Thyroid gland (tissue), 4 donors: ENCODE measurements at places on chromosomes 5 and 9. TPM values are rescaled to one million over a fixed set of nuclear protein-coding genes. Genes with fewer than 3 reads are reported as not detected.
A peak's percentile ranks its signal among the peaks of the same experiment; 100 is the strongest.

GRCh38 chr5:80955082-80955590 lies 5.0 kb upstream of the RASGRF2 start:
- no peak for DNase-seq

Gene DMGDH
- 7.0 TPM for total RNA-seq

DNA sequence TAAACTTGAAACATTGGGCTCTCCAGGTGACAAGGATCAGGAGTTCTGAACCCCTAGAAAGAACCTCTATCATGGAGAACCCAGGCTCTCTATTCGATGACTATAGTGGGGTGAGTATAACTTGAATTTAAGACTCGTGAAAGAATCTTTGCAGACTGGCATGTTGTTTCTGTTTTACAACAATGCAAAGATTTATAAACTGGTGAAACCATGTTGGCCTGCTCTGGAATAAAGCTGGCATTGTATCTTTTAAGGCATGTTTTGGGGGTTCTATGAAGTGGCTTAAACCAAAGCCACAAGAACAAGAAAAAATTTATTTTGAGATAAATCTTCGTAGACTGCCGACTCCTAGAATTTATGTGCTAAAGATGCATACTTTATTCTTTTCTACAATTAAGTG lies 9.8 kb upstream of the GDNF start:
- no peak for DNase-seq

Gene EQTN
- total RNA-seq: not detected

Gene HAPLN1
- not detected for total RNA-seq

Gene RPL35
- total RNA-seq: 1,990 TPM

GRCh38 chr9:109213285-109214121 lies 46.5 kb upstream of the FRRS1L start:
- no peak for DNase-seq

Gene ZNF883
- total RNA-seq: 0.39 TPM

DNA sequence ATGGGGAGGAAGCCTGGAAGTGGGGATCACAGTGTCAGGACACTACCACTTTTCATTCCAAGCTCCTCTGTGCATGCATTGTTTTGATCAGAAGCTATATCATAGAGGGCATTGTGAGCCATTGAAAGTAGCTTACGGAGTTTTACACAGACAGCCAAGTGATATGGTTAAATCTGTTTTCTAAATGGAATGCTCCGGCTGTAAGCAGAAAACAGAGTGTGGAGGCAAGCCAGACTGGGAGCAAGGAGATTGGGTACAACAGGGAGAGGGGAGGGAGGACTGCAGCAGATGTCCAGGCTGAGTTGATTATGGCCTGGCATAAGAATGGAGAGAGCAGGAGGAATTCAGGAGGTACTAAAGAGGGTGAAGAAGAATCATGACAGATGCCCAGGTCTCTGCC lies 15.5 kb upstream of the SOWAHA start:
- DNase-seq: no peak

GRCh38 chr5:59537961-59538749 lies 355.4 kb downstream of the PDE4D start:
- DNase-seq: no peak

GRCh38 chr5:141598391-141599345 lies 20.1 kb downstream of the DIAPH1 start:
- DNase-seq: no peak

Gene TLX3
- total RNA-seq: not detected

DNA sequence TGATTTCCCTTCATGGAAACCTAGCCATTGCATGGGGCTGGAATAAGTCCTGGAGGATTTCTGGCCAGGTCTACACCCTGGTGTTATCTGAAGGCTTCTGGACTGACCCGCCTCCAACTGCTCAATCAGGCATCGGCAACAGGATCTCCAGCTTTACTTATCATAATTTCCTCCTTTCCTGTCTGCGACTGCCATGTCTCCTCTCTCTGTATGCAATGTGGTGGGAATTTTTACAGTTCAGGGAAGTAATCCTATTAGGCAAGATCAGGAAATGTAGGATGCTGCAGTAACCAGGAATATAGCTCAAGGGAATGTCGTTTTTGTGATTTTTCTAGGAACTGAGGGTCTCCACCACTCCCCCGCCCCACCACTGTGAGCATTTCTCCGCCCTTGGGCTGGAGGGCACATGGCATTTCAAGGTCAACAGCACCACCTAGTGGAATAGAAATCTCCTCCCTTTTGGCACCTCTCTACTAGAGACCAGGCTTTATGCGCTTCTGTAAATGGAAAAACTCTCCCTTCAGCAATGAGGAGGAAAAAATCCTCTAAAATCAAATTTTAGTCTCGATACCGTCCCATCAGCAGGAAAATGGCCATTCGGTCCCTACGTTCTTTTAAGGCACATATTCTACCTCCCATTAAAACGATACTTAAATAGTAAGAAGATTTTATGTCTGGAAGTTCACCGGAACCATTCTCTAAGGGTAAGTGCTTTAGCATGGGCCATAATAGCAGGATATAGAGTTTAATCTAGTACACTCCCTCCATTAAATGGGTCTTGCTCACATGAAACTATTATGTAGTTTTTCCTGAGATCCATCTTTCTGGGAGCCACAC lies 93.0 kb downstream of the YTHDC2 start:
- DNase-seq: peak; percentile 28

GRCh38 chr5:65059681-65060598 lies 291.2 kb downstream of the CWC27 start:
- no peak for DNase-seq

- no peak for DNase-seq
These were observed 22.5 kb downstream of the ZDHHC21 start for GRCh38 chr9:14670718-14671117.

Gene F2RL2
- total RNA-seq: 0.13 TPM

DNA sequence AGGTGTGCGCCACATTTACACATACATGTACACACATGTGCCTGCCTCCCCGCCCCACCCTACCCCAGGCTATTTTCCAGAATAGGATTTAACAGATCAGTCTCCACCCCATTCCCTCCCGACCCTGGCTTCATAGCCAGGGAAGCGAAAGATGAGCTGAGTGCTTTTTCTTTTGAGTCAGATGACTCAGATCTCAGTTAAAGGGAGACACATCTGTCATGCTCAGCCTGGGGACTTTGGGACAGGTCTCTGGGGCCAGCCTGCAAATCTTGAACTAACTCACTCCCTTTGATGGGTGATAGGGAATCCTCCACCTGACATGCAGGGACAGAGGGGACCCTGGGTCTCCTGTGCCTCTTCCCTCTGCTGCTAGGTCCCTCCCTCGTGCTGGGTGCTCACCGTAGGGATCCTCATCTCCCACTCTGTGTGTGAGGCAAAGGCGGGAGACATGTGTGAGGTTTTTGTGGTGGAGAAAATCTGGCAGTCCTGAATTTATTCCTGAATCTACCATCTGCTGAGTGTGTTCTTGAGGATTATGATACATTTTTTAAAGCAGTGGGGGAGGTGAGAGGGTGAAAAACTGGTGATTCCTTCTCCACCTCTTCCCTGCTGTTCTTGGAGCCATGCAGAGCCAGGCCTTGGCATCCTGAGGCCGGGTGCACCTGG lies 37.7 kb downstream of the NEUROG1 start:
- no peak for DNase-seq

DNA sequence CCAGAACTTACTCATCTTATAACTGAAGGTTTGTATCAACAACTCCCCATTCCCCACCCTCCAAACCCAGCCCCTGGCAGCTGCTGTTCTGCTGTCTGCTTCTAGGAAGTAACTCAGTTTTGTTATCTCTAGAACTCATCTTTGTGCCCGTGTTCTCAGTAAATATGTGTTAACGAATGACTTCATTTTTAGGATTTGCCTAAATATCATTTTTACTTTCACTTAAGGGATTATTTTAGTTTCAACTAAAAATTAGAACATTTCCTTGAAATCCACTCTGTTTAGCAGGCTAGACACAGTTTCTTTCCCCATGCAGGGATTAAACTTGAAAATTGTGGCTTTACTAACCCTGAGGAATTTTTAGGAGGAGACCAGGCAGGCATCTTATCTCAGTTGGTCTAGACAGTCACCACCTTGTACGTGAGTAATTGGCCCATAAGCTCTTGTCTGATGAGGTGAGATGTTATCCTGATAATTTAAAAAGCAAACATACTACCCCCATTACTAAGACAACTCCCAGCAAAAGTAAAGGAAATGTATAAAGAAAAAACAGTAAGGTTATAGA lies 68.2 kb upstream of the TNFAIP8 start:
- DNase-seq: no peak

DNA sequence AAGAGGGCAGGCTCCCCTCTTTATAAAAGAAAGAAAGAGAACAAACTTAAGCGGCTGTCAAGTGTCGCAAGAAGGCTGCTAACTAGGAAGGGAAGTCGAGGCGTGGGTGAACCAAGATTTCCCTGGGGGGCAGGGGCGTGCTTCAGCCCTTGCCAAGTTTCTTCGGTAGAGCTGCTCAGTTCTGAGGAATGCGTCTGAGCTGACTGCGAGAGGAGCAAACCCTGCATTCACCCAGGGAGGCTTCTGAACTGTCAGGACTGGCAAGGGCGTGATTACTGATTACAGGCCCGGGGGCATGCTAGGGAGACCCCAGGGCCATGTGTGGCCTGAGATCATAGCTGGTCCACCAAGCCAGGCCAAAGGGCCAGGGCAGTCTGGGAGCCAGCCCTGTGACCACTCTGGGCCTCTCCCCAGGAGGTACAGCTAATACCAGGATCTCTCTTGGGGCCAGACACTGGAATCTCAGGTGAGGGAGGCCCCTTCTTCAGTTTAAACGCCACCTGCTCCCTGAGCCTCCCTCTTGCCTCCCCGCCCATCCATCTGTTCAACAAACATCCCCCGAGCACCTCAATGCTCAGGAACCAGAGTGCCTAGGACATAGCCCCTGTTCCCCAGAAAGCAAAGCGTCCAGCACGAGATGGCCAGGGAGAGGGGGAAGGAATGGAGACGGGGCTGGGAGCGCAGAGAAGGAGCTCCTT lies 30.9 kb downstream of the SARDH start:
- DNase-seq: no peak

GRCh38 chr5:53871775-53872174 lies 311.3 kb downstream of the NDUFS4 start:
- DNase-seq: no peak

Gene MAP1B
- total RNA-seq: 94.9 TPM

DNA sequence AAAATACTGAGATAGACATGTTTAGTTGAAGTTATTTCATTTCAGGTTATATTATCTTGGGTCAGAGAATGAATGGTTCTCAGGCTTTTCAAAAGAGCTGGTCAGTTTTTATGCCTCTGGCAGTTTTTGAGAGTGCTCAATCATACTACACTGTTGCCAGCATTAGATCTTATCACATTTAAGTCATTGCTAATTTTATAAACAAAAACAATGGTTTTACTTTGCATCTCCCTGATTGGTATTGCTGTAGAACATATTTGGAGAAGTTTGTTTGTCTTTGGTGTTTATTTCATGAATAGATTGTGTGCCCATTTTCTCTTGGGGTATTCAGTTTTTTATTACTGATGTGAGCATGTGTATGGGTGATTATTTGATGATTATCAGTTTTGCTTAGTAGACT lies 1.5 kb downstream of the CATSPER3 start:
- DNase-seq: no peak

DNA sequence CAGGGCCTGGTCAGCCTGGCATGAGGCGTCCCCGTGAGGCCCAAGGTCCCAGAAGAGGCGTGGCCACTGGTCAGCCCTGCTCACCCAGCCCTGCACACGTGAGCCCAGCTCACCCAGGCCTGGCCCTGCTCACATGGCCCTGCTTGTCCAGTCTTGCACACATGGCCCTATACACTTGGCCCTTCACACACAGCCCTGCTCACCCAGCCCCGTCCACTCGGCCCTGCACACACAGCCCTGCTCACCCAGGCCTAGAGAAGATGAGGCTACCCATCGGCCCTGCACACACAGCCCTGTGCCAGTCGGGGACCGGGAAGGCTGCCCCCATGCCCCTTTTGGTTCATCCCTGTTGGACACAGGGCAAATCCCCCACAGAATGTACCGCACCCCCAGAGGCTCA lies 28.4 kb downstream of the ZDHHC11B start:
- no peak for DNase-seq

DNA sequence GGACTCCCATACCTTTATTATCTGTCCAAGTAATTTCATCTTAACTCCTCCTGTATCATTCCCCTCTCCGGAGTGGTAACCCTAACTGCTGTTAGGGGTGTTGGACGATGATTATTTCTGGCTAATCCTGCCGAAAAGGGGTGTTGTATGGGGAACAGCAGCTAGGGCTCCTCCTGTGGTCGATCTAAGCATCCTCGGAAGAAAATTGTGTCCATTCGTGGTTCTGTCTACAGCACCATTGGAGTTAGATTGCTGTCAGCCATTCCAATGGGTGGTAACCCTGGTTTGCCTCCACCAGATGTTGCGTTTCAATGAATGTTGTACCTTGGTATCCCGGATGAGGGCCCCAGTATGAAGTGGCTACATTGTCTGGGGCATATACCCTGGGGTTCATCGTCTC lies 35.6 kb upstream of the LMNB1 start:
- no peak for DNase-seq

GRCh38 chr5:3347741-3348140 lies 247.9 kb upstream of the IRX1 start:
- no peak for DNase-seq

DNA sequence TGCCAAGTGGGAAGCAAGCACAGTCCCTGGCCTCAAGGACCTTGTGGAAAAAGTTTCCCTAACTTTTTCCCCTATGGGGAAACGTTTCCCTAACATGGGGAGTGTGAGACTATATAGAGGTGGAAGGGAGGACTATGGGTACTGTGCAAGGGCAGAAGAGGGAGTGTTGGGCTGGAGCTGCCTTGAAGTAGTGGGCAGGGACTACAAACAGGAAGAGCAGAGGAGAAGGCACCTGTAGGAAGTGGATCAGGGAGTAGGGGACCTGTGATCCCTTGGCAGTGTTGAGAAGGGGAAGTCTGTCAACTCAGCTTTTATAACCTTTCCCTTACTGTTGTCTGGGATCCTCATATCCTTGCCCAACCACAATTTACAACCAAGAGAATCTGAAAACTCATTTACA lies 1.4 kb downstream of the CMYA5 start:
- DNase-seq: no peak

Gene AGGF1
- 27.7 TPM for total RNA-seq

Gene PTPN3
- 22.0 TPM for total RNA-seq

Gene SPINK13
- total RNA-seq: not detected

GRCh38 chr5:164326219-164326618 lies 820.8 kb downstream of the MAT2B start:
- no peak for DNase-seq

DNA sequence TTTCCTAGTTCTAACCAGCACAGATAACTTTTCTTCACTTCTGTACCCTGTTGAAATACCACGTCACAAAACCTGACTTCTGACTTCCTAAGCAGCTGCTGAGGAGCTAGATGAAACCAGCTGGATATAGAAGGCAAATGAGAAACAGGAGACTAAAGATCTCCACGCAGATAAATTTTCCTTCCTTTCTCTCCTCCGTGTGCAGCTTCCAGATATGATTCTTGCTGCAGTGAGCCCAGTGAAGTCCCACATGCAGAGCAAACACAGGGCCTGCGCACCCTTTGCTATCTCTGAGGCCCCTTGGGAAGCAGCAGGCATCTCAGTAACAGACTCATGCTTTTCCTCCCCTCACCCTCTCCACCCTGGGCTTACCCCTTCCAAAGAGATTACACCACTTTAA lies 1638.3 kb downstream of the MAT2B start:
- DNase-seq: no peak

- DNase-seq: no peak
These were observed 352.9 kb downstream of the DNAH5 start for GRCh38 chr5:13591621-13592020.

- DNase-seq: no peak
These were observed 4.6 kb downstream of the TGFBR1 start for GRCh38 chr9:99109522-99109921.

Gene RANBP3L
- total RNA-seq: 6.5 TPM

Gene PTGS1
- total RNA-seq: 4.0 TPM

Gene PCSK5
- total RNA-seq: 41.8 TPM

Gene MEIKIN
- not detected for total RNA-seq
